ENCODE measurements at places on chromosomes 7 and 10.

DNA sequence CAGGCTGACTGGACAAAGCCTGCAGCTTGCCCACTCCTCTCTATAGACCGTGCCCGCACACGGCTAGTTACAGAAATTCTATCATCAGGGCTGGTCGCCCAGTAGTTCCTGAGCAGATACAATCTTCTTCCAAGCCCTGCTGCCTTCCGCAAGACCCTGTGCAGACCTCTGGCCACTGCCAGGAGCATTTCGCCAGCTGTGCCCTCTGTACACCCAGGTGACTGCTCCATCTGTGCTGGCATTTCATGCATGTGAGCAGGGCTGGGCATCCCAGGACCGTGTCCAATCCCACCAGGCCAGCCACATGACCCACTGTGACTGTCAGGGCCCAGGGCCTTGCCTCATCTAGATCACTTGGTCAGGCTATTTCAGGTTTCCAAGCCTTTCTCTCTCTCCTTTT, 36.9 kb downstream of the HSPA12A start:
- no peak for DNase-seq

DNA sequence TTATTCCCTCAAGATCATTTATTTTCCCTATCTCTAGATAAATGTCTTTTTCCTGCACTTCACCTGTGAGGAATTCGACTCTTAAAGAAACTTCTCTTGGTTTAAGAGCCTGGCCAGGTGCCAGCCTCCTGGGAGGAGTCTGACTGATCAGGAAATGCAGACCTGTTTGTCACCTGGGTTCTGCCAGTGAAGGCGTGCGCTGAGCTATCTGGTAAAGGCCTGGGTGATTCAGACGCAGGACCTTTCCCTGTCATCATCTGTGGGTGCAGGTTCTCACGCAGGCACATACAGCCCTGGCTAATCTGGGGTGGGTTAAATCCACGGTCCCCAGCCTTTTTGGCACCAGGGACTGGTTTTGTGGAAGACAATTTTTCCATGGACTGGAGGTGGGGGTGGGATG, 65.3 kb upstream of the AQP1 start:
- DNase-seq, result no peak

DNA sequence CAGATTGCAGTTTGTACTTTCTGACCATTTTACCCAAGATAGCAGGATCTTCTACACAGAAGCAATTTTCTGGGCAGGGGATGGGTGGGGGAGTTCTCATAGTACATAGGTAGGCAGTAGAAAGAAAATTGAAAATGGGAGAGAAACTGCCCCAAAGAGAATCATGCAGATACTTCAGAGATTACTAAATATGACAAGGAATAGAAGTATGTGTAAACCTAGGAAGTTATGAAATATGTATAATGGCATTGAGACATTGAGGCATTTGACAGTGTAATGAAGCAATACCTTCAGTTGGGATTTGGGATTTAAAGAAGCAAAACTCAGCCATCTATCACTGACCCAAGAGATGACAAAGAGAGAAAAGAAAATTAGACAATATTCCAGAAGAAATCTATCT, 233.0 kb downstream of the PTN start:
- DNase-seq, result peak; percentile 42

DNA sequence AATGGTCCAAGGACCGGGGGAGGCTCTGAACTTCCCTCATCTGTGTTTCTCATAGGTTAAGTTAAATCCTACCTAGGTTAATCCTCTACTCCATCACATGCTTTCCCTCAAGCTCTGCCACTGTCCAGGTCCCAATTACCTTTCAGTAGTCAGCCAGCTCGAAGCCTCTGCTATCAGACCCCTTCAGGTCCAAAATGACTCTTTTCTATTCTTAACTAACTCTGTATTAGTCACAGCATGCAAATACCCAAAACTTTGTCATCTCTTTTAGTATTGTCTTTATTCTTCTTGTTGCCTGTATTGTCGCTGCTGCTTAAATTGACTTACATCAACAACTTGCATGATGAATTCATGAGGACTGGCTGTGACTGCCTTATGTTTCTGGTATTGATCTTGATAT, 15.3 kb downstream of the PPP1R17 start:
- DNase-seq, result no peak

GRCh38 chr10:117619707-117620405, 77.3 kb downstream of the EMX2 start:
- peak; percentile 38 for DNase-seq

DNA sequence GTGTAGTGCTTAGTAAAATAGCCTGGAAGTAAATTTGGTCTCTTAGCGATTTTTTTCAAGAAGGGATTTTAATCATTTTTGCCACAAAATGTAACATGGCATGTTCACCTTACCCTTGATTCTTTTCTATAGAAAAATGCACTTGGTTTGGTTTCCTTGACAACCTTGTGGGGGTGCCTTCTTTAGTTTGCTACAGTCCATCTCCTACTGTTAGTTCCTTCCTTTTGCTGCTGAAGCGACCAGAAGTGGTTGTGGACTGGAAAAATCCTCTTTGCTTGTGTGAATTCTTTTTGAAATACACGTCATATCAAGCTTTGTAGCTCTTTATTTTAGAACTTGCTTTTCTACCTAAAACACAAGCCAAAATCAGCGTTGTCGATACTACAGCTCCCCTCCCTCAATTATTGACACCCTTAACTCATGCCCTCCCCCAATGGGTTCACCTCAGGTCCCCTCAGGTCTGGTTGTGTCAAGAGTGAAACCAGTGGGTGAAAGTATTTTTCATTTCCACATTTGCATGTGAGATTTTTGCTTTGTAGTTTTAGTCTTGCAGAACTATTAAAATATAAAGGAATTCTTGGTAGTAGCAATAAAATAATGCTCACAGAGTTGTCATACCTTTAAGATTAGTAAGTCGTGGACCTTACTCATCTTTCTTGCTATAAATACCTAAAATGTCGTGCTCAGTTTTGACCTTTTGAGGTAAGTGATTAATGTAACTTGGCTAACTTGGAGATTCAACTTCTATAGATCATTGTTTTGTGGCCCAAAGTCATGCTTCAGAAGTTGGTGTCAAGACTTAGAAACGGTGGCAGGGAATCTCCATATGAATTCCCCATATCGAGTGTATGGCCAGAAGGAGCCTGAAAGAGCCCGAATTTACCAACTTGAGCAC, 1.5 kb downstream of the ACTR3B start:
- peak; percentile 65 for DNase-seq

DNA sequence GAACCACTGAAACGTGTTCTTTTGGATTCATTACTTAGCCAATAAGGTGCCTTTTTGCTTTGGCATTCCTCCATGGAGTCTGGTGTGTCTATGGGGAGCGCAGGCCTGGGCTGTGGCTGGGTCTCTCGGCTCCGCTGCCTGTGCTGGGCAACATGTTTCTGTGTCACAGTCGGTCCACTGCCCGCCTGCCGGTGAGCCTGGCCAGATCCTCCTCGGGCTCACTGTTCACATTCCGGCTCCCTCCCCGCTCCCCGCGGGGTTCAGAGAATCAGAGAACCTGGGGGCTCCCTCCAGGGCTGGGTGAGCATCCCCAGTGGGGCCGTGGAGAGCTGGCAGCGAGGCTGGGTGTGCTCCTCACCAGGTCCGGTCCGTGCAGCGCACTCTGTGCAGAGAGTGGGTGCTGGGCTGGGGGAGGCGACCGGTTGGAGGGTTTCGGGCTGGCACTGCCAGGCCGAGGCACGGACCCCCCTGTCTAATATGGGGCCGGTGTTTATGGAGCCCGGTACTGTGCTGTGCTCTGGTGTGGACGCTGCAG, 70.4 kb downstream of the INPP5A start:
- no peak for DNase-seq

DNA sequence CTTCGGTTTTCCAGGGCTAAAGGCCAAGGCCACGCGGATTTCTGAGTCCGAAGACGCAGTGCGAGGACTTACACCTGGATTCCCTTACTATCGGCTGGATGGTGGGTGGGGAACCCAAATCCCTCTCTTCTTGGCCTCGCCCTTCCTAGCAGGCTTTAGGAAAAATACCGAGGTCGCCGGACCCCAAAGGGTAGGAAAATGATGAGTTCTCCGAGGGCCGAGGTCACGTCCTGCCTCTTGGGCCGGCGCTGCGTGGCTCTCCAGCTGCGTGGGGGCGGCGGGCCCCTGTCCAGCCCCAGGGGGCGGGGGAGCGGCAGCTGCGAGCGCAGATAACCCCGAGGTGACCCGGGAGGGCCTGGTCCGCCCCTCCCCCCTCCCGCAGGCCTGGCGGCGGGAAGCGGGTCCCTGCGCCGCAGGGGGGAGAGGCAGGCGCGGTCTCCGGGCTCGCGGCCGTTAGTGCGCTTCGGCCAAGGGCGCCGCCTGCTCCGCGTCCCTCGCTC, 805 bp upstream of the HMX3 start:
- DNase-seq, result no peak

DNA sequence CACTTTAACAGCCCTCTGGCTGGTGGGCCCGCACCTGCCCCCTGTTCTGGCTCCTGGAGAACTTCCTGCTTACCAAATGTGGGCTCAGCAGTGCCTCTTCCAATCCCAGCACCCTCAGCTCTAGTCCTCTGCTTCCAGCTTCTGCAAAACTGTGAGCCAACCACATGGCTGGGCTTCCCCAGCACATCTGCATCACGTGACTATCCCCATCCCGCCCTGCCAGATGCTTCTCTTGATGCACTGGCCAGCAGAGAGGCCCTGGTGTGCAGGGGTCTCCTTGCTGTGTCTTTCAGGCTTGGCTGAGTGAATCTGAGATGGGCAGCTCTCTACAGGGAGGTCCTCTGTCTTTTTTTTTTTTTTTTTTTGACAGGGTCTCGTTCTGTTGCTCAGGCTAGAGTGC, 43.8 kb upstream of the DMBT1 start:
- DNase-seq, result no peak

GRCh38 chr10:78937800-78938694, 130.7 kb upstream of the ZMIZ1 start:
- no peak for DNase-seq

DNA sequence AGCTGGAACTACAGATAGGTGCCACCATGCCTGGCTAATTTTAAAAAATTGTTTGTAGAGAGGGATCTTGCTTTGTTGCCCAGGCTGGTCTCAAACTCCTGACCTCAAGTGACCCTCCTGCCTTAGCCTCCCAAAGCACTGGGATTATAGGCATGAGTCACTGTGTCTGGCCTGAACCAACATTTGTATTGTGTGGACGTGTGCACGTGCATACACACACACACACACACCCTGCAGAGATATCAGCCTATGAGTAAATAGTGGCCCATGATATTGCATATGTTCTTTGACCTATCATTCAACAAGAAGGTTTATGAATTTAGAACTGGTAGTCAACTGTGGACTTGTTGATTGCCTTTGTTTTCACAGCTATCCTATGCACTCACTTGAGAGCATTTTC, 161.6 kb downstream of the BAMBI start:
- no peak for DNase-seq

DNA sequence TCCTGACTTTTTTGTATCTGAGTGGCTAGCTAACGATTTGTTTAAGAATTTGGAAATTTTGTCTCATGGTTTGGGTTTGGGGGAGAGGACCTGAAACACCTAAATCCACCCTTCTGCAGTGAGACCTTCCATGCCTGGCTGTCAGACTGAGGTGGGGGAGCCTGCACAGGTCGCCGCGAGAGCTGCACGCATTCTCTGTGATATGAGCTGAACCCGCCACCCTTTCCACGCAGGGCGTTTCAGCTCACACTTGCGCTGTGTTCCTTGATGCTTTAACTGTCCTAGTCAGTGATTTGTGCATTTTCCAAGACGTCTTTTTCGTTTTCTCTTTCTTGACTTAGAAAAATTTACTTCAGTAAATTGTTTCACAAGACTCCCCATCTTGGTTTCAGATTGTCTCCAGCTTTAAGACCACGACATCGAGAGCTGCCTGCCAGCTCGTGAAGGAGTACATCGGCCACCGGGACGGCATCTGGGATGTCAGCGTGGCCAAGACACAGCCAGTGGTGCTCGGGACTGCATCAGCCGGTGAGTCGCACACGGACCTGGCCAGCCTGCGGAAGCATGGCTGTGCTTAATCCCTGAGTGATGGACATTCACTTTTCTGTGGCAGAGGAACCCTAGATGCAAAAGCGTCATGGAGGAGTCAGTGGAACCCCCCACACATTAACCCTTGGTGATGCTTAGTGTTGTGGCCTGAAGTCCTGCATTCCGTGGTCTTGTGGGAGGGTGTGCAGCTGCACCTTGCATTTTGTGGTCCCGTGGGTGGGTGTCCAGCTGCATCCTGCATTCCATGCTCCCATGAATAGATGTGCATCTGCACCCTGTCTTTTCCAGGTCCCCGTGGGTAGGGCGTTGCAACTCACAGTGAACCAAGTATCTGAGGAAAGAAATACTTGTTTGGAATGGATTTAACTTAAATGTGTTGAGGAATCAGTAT, 28.1 kb downstream of the WDR37 start:
- no peak for DNase-seq

DNA sequence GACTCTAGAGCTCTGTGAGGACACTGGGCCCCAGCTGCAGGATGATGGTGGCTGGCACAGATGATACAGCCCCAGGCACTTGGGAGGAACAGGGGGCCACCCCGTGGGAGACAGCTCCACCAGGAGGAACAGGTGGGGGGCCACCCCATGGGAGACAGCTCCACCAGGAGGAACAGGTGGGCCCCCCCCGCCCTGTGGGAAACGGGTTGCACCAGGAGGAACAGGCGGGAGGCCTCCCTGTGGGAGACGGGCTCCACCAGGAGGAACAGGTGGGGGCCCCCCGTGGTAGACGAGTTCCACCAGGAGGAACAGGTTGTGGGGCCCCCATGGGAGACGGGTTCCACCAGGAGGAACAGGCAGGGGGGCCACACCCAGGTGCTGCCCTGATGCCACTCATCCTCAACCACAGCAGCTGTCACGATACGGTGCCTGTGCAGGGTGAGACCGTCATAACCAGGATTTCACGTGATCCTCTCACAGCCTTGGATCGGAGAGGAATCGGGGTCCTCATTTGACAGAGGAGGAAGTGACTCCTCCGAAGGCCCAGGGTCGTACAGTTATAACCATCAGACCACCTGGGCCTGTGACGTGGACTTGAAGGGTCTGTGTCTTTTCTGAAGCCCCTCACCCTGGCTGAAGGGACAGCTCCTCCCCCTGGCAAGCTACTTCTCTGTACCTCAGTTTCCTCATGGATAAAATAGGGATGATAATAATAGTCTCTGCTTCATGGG, 49.2 kb upstream of the NANOS1 start:
- DNase-seq, result no peak

GRCh38 chr7:46139079-46139478, 218.0 kb upstream of the IGFBP3 start:
- DNase-seq, result peak; percentile 92

DNA sequence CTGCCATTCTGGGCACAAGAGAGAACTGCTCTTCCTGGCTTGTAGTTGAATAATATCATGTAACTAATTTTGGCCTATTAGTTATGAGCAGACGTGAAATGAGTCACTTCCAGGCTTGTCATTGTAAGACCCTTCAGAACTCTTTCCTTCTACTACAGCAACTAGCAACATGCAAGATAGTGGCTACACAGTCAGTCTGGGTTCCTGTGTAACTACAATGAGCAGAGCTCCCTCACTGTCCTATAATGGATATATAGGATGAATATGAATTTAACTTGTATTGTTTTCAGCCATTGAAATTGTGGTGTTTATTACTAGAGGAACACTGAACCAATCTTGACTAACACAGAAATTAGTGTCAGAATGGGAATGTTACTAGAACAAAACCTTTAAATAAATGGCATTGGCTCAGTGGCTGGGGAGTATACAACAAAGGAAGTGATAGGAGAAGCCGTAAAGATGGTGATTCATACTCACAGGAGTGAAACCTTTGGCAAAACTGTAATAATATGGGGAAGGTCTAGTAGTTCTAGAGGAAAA, 2.9 kb upstream of the MTPN start:
- DNase-seq, result peak; percentile 65

- DNase-seq, result no peak
Measured at GRCh38 chr10:111123883-111124282, 47.1 kb downstream of the ADRA2A start.

GRCh38 chr7:125279961-125280360, 350.3 kb upstream of the POT1 start:
- DNase-seq, result no peak

GRCh38 chr10:36281831-36282331, 639.8 kb upstream of the FZD8 start:
- DNase-seq, result peak; percentile 58
